ELF-1 (cell line): ENCODE measurements at places on chromosomes 3 and 15.

GRCh38 chr3:43031889-43032545, 52.9 kb downstream of the GASK1A start:
- DNase-seq, result no peak

GRCh38 chr3:18134386-18135059, 290.6 kb downstream of the SATB1 start:
- DNase-seq, result no peak

DNA sequence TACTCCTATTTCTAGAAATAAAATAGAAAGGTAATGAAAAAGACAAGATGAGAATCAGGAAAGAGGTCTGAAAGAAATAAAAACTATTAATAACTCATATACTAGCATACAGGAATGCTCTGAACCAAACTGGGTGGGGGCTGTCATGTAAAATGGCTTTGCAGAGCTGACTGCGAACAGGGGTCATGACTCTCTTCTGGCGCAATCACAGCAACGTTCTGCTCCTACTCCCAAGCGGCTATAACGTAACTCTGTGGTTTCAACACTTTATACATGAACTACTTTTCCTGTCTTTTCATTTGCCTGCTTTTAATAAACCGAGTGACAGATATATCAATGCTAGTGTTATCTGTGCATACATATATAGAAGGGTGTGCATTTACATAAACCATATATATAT, 116.7 kb downstream of the DLG1 start:
- DNase-seq, result no peak

DNA sequence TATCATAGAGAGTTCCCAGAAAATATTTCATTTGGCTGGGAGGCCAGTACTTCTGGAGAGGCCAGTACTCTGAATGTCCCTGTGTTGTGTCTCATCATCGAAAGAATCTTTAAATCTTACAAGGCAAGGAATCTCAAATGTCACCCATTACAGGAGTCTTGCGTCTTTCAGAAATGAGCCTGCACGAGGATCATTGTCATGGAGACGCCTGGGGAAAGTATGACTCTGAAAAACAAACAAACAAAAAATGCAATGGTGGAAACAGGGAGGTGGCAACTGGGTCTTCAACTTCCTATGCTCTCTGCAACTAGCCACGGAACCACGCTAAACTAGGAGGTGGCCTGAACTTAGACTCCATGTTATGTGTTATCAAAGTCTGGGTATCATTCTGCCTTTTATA, 804.6 kb downstream of the EPHA3 start:
- no peak for DNase-seq

DNA sequence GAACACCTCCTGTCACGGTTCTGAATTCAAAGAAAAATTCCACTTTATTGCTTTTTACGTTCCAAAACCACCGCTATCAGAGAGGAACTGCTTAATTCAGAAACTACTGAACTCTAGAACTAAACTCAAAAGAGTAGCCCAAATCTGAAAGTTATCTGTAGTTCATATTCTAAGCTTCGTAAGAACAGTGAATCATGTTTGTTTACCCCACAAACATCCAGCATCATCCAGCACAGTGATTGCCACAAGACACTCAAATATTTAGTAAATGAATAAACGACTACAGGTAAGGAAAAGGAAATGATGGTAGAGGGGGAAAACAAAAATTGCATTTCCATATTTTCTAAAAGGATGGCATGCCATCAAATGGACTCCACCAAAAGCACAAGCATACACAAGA, 32.3 kb downstream of the VPS13C start:
- DNase-seq, result no peak

GRCh38 chr3:126373682-126374601, 16.7 kb upstream of the KLF15 start:
- DNase-seq, result no peak
